ENCODE measurements at places on chromosomes 2 and 18.

- DNase-seq: no peak
Observed at GRCh38 chr2:128362889-128363228, 44.2 kb upstream of the HS6ST1 start.

- DNase-seq: no peak
Observed at GRCh38 chr18:50358844-50359243, 16.0 kb upstream of the SKA1 start.

GRCh38 chr2:9473308-9473984 is 905 bp upstream of the IAH1 start:
- no peak for DNase-seq

DNA sequence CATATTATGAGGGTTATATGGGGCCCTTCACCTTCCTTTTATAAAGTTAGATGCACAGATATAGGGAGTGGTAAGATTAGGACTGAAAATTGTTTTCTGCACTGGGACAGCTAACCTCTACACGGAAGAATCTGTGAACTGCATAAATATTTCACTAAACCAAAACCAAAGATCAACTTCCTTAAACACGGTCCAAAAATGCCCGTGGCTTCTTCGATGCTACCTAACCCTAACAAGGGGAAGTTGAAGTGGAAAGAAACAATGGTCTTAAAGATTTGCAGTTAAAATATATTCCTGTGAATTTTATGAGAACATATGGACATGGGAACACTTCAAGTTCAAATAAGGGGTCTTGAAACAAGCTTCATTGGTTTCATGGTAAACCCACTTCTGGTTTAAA is 33.3 kb upstream of the PAX3 start:
- DNase-seq: no peak

DNA sequence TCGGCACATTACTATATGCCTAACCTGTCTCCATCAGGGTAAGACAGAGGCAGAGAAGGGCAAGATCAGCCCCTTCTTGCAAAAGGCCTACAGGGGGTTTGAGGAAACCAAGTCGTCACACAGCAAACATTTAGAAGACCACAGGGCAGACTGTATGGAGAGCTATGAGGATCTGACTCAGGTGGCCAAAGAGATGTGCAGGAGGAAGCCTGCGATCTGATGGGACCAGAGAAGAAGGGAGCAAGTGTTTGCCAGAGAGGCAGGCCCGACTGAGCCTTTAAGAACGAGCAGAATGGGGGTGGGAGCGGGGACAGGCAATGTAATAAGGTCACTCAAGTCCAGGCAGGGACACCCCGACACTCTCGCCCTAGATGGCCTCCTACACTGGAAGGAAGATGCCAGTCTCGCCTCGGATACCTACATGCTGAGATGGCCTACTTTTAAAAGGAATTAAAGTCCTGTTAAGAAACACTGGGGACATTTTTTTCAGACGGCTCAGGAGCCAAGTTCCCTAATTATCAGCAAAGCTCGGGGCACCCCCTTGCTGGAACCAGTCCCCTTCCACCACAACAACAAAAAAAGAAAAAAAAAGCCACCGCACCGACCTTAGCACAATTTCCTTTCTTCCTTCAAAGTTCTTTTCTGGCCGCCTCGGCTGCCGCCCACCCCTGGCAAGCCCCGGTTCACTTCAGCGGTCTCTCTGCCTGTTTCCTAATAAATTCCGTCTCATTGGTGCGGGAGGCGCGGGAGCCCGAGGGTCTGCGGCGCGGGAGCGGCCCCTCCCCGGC is 1.5 kb downstream of the SFXN5 start:
- no peak for DNase-seq

DNA sequence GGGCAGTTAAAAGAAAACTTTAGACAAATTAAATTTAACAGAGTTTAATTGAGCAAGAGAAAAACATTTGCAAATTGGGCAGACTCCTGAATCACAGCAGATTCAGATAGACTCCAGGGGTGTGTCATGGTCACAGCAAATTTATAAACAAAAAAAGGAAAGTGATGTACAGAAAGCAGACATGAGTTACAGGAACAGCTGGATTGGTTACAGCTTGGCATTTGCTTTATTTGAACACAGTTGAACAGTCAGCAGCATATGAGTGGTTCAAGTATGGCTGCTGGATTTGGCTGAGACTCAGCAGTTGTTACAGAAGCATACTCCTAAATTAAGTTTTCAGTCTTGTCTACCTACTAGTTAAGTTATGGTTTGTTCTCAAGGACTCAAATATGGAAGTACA is 82.3 kb upstream of the NYAP2 start:
- no peak for DNase-seq

- DNase-seq: no peak
Observed at GRCh38 chr18:48024881-48025660, 94.6 kb upstream of the SMAD2 start.

DNA sequence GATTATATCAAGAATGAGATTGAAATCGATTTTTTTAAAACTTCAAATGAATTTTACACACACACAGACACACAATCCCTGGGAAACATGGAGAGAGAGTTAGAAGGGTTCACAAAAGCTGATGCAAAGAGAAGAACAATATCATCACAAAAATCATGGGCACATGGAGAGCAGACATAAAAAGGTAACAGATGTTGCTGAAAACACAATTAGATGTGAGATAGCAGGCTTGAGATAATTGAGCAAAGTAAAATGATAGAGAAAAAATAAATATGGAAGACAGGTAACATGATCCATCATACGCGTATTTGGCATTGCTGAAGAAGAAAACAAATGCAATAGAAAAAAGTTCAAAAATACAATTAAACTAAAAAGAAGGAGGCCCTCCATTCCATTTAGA is 11.6 kb upstream of the B4GALT6 start:
- DNase-seq: no peak

DNA sequence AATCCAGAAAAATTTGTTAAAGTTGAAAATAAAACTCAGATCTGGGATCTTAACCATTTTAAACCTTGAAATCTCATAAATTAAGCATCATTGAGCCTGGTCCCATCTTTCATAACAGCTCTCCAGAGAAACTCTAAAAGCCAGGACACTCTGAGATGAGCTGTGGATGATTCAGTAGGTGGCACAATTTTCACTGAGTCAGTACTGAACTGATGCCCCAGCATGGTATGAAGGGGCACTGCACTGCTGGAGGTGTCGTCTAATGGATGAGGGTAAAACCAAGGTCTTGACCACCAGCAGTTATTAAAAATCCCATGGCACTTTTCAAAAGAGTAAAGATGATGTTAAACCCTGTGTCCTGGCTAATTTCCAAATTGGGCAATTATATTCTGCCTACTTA is 170.6 kb downstream of the FIGN start:
- no peak for DNase-seq

- no peak for DNase-seq
Observed at GRCh38 chr2:143144813-143145455, 15.7 kb downstream of the ARHGAP15 start.

DNA sequence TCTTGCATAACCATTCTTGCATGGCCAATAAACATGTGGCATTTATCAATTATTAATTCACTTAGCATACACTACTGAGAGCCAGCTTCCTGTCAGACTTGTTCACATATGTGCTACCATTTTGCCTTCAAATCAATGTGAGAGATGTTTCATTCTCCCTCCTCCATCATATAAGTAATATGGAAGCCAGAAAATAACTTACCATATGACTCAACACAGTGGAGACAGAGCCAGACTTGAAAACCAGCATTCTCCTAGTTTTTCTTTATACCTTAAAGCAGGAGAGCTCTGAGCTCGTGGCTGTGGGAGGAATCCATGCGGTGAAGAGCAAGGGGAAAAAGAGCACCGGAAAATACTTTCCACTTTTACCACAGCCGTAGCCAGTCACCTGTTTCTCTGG is 215.0 kb upstream of the LRATD1 start:
- no peak for DNase-seq

GRCh38 chr2:3974765-3975164 is 271.4 kb downstream of the DCDC2C start:
- DNase-seq: no peak

DNA sequence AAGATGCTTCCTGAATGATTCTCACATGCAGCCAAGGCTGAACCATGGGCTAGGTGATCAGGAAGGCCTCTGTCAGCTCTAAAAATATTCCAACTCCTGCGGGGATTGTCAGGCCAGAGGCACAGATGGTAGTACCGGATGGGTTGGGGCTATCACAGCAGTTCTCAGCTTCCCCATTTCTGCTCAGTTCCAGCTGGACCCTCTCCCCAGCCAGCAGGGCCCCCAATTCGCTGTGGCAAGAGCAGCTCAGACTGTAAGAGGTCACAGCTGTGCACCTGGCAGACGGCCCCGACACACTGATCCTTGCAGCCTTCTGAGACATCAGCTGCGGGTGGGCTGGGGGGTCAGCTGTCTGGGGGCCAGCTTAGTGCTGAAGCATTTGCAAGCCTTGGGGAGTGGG is 43.6 kb upstream of the TCF7L1 start:
- DNase-seq: no peak

GRCh38 chr2:148430101-148430500 is 214.4 kb upstream of the EPC2 start:
- no peak for DNase-seq

- no peak for DNase-seq
Observed at GRCh38 chr18:54388203-54389142, 30.8 kb downstream of the C18orf54 start.

GRCh38 chr2:191100216-191100615 is 50.6 kb downstream of the STAT4 start:
- DNase-seq: no peak

DNA sequence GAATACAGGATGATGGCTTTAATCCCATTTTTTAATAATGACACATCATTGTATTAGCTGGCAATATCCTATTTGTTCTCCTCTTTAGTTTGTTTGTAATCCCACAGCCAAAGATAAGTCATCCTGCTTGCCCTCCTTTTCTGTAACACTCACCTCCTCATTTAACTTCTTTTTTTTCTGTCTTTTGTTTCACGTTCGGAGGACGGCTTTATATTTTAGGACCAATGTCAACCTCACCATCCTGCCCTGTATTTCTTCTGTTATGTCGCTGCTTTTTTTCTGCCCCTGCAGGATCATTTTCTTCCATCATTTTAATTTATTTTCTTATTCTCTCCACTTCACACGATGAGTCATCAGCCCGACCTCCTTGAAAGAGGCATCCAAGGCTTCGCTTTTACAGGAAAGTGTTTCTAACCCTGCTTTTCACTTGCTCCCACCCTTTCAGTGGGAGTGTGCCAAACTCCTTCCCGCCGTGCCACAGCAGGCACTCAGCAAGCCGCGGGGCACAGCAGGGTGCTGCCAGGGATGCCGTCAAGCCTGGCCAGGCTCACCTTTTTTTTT is 11.4 kb downstream of the RAB31 start:
- no peak for DNase-seq

DNA sequence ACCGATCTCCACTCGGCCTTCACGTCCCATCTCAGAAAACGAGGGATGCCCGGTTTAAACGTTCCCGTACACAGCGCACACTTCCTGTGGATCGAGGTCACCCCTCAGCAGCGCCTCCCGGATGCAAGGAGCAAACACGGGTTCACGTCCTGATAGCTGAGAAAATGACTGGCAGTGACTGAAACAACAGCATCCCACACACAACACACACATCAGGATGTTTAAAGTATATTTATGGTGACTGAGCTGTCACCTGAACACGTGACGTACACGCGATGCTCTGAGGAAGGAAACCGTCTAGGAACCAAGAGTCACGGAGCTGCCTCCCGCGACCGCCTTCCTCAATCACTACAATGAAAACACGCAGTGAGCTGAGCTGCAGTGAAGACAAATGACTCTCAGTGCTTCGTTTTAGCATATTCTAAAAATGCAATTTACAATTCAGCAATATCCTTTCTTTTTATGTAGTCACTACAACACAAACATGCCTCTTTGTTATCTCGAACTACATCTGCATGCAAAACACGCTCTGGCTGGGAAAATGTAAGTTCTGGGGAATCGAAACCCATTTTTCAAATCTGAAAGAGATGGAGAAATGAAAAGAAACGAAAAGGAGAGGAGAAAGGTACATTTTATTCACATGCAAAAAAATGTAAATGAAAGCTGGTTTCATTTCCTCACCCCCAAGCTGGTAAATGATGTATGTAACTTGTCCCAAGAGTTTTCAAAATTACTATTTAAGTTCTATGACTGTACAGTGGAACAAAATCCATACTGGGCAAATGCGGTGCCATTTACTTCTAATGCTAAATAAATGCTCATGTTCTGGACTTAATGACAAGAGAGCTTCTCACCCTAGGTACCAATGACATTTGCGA is 19.8 kb downstream of the HDAC4 start:
- no peak for DNase-seq

DNA sequence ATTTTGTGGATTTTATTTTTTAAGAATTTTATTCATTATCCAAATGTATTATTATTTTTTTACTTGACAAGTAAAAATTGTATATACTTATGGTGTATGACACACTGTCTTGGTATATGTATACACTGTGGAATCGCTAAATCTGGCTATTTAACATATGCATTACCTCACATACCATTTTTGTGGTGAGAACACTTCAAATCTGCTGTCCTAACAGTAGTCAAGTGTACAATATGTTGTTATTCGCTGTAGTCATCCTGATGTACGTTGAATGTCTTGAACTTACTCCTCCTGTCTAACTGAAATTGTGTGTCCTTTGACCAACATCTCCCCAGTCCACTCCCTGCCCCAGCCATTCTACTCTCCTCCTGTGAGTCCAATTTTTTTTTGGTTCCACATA is 153.2 kb upstream of the PTPRM start:
- DNase-seq: no peak

DNA sequence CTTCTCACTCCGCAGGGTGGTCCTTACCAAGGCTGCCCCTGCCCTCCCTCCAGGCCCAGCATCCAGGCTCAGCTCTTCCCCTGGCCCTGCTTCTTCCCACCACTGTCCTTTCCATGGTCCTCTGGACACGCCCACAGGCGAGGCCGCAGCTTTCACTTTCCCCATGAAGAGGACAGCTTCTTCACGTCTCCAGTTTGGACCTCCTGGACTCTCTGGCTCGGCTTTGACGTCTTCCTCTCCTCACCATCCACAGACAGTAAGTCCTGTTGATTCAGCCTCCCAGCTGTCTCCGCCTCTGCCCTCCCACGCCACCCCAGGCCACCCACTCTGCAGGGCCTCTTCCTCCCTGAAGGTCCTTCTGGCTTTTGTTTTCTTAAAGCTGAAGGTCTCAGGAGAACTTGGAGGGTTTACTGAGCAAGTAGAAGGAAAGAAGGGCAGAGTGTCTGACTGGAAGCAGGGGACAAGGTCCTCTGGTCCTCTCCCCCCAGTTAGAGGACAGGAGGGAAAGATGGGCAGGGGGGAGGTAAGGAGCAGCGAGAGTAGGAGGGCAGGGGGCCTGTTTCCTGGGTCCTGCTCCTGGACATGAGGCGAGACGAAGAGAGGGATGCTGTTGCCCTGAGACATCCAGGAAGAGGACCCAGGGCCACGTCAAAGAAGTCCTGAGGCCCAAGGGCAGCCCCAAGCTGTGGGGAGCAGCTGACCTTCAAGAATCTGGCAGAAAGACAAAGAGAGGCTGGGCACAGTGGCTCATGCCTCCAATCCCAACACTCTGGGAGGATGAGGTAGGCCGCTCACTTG is 24.7 kb upstream of the NMUR1 start:
- DNase-seq: no peak

- DNase-seq: no peak
Observed at GRCh38 chr2:74021407-74021755, 36.7 kb downstream of the TET3 start.

GRCh38 chr18:77940566-77940965 is 690.9 kb downstream of the GALR1 start:
- no peak for DNase-seq
